ENCODE measurements at places on chromosomes 7 and 10. TPM values are rescaled to one million over a fixed set of nuclear protein-coding genes. Genes with fewer than 3 reads are reported as not detected.

- H3K27me3 ChIP-seq = no peaks in the 10 kb centered on the region
- DNase-seq = no peak
- H3K4me1 ChIP-seq = no peaks in the 10 kb centered on the region
- no peak overlapping the region for H3K4me3 ChIP-seq
- H3K27ac ChIP-seq = no peak overlapping the region
These were observed 25.7 kb downstream of the FAM13C start for GRCh38 chr10:59336632-59337031.

Gene FXYD4
- not detected for total RNA-seq

DNA sequence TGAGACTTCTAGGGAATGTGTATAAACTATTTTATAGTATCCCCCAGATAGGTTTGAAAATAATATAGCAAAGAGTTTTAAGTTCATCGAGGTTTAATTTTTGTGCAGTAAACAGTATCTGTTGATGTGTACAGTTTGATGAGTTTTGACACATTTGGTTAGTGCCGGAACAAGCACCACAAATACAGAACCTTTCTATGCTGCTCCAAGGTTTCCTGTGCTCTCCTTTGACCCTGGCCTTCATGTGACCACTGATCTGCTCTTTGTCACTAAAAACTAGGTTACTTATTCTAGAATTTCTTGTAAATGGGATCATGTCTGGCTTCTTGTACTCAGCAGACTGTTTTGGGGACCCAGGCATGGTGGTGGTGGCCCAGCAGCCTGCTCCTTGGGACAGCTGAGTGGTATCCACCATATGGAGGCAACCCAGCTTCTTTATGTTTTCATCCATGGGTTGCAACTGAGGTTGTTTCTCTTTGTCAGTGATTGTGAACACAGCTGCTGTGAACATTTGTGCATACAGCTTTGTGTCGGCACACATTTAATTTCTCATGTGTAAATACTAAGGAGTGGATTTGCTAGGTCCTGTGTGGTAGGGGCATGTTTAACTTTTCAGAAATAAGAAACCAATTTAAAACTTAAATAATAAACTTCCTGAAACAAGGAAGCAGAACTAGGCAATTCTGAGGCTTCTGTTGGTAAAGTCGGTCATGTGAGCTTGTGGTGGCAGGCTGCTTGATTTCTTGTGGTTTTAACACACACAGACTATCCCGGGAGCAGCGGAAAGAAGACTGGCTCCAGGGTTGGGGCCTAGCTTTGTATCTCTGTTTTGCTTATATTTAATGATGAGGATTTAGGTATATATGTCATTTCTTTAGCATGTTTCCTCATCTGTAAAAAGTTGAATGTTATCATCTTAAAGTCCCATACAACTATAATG lies 219.4 kb downstream of the ABCA13 start:
- H3K4me1 ChIP-seq = no peaks in the 10 kb centered on the region
- H3K27me3 ChIP-seq = peaks cover 3% of the 10 kb centered on the region
- no peak for DNase-seq
- no peak overlapping the region for H3K4me3 ChIP-seq
- no peak overlapping the region for H3K27ac ChIP-seq

DNA sequence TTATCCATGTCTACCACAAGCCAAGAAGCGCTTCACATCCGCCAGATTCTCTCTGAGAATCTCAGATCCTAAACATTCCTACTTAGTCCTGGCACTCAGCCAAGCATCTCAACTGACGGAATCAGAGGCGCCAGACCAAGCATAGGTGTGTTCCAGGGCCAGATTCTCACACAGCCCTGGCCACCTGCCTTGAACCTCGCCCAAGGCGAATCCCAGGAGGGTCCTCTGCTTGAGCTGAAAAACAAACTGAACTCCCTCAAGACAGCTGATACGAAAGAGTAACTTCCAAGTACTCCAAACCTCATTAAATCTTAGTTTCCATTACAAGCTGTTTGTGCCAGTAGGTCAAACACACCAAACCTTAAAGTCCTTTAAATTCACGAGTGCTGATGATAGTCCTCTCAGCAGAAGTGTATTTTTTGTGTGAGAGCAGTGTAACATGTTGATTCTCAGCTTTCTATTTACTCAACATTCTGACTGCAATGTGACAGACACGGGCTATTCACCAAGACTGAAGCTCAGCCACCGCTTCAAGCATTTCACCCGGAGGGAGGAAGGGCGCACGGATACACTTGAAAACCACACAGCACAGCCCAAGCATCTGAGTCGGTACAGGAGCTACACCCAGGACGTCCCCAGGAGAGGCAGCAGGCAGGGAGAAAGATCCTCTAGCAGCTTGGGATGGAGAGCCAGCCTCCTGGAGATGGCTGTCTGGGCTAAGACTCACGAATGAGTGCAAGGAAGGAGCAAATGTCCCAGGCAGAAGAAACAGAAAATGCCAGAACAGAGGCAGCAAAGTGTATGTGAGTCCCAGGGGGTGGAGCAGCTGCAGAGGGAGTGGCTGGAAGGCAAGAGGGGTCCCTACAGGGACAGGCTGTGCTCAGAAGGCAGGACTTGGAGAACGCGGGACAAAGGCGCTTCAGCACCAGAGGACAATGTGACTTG lies 6.0 kb downstream of the PARD3 start:
- H3K27ac ChIP-seq = no peak overlapping the region
- H3K4me1 ChIP-seq = peaks cover 3% of the 10 kb centered on the region
- peaks cover 49% of the 10 kb centered on the region for H3K27me3 ChIP-seq
- no peak overlapping the region for H3K4me3 ChIP-seq
- DNase-seq = no peak

Gene TRIM8
- total RNA-seq = 58.7 TPM

Gene ZNF511
- total RNA-seq = 50.7 TPM

DNA sequence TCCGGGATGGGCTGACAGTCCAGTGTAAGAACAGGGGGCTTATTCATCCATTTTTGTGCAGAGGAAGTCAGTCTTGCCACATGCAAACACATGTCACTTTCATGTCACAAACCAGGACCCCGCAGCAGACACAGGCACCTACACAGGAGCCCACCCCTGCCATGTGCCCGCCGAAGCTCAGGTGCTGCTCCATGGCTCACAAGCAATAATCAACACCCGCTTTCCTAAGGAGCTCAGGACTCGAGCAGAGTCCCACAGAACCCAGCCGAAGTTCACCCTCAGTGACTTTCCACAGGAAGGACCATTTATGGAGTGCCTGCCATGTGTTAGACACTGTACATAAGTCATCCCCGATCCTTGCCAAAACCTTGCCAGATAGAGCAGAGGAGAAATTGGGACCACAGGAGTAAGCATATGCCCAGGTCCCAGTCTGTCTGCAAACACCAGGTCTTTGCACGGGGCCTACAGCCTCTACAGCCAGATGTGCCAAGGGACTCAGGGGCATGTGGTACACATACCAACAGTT lies 99.4 kb downstream of the EBF3 start:
- no peak for DNase-seq
- no peaks in the 10 kb centered on the region for H3K36me3 ChIP-seq
- no peaks in the 10 kb centered on the region for H3K4me1 ChIP-seq
- H3K27me3 ChIP-seq = no peaks in the 10 kb centered on the region
- no peak overlapping the region for H3K4me3 ChIP-seq
- no peak overlapping the region for H3K27ac ChIP-seq

DNA sequence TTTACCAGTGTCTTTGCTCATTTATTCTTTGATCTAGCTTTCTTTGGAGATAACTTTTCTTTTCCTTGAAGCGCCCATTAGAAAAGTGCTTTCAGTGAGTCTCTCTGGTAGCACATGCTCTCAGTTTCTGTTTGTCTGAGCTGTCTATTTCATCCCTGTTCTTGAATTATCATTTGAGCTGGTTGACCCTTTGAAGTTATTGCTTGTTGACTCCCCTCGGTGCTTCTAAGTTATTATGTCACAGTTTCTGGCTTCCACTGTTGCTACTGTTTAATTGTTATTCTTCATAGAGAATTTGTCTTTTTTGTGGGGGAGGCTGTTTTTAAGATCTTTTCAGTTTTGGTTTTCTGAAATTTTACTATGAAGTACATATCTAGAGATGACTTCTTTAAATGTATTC lies 11.4 kb upstream of the PRF1 start:
- H3K4me1 ChIP-seq = peaks cover 72% of the 10 kb centered on the region
- no peak for DNase-seq
- no peak overlapping the region for H3K27ac ChIP-seq
- no peak overlapping the region for H3K4me3 ChIP-seq
- peaks cover 13% of the 10 kb centered on the region for H3K36me3 ChIP-seq
- no peaks in the 10 kb centered on the region for H3K27me3 ChIP-seq

- DNase-seq = no peak
- H3K4me1 ChIP-seq = no peaks in the 10 kb centered on the region
- H3K36me3 ChIP-seq = no peaks in the 10 kb centered on the region
- peaks cover 14% of the 10 kb centered on the region for H3K27me3 ChIP-seq
- H3K27ac ChIP-seq = no peak overlapping the region
These were observed 199.8 kb downstream of the JCAD start for GRCh38 chr10:29859521-29860130.

DNA sequence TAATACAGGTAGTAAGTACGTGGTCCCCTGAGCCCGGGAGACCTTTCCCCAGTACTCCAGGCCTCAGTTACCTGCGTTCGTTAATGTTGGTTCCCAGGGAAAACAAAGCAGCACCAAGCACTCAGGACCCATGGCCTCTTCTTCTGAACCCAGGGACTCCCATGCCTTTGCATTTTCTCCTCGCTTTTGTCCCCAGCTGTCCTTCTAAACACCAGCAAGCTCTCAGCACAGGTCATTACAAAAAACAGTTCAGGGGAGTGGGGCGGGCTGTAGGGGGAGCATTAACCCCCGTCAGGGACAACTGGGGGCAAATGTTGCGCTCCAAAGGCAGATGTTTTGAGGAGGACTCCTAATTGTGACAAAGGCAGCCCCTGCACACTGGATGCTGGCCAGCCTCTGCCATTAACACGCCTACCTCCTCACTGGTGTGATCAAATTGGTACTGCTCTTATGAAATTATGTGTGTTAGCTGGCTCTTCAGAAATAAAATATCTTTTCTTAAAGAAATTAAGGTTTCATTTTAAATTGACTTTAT lies 80.5 kb upstream of the LRGUK start:
- no peaks in the 10 kb centered on the region for H3K27me3 ChIP-seq
- no peaks in the 10 kb centered on the region for H3K36me3 ChIP-seq
- no peak overlapping the region for H3K27ac ChIP-seq
- no peak overlapping the region for H3K4me3 ChIP-seq

DNA sequence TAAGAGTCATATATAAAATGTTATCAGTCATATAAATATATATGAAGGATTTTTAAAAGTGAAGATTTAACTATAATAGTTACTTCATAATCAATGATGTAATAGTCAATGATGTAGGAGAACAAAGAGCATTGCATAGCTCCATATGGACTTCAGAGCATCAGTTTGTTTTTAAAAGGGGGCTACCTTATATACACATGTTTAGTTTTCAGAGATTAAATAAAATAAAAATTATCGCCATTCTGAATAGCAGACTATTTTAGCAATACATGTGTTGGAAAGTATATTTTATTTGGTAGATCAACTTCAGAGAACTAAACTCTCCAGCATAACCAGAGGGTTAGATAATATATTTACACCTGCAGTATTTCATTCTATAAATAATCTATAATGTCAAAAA lies 29.1 kb upstream of the EPC1 start:
- no peaks in the 10 kb centered on the region for H3K27me3 ChIP-seq
- peaks cover 29% of the 10 kb centered on the region for H3K4me1 ChIP-seq
- DNase-seq = no peak
- H3K4me3 ChIP-seq = no peak overlapping the region
- H3K36me3 ChIP-seq = peaks cover 15% of the 10 kb centered on the region

GRCh38 chr10:26491276-26491675 lies 53.1 kb downstream of the APBB1IP start:
- no peaks in the 10 kb centered on the region for H3K27me3 ChIP-seq
- DNase-seq = no peak
- no peak overlapping the region for H3K27ac ChIP-seq
- no peak overlapping the region for H3K4me3 ChIP-seq
- peaks cover 39% of the 10 kb centered on the region for H3K36me3 ChIP-seq

GRCh38 chr10:11949152-11949551 lies 93.5 kb downstream of the UPF2 start:
- peak overlapping the region; percentile 8 for H3K27ac ChIP-seq
- peaks cover 37% of the 10 kb centered on the region for H3K36me3 ChIP-seq
- no peak for DNase-seq
- H3K4me1 ChIP-seq = peaks cover 12% of the 10 kb centered on the region
- no peak overlapping the region for H3K4me3 ChIP-seq

DNA sequence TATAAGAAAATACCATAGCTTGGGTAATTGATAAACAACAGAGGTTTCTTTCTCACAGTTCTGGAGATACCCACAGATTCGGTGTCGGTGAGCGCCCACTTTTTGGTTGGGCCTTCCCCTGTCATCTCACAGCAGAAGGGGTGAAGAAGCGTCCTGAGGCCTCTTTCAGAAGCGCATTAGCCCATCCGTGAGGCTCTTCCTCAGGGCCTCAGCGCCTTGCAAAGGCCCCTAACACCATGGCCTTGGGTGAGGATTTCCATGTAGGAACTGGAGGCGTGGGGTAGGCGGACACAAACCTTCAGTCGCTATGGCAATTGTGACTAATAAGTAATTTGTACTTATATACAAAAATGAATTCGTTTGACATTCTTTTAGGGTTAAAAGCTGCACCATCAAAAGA lies 316.0 kb downstream of the PTPRN2 start:
- no peaks in the 10 kb centered on the region for H3K36me3 ChIP-seq
- H3K27me3 ChIP-seq = no peaks in the 10 kb centered on the region
- H3K27ac ChIP-seq = no peak overlapping the region

DNA sequence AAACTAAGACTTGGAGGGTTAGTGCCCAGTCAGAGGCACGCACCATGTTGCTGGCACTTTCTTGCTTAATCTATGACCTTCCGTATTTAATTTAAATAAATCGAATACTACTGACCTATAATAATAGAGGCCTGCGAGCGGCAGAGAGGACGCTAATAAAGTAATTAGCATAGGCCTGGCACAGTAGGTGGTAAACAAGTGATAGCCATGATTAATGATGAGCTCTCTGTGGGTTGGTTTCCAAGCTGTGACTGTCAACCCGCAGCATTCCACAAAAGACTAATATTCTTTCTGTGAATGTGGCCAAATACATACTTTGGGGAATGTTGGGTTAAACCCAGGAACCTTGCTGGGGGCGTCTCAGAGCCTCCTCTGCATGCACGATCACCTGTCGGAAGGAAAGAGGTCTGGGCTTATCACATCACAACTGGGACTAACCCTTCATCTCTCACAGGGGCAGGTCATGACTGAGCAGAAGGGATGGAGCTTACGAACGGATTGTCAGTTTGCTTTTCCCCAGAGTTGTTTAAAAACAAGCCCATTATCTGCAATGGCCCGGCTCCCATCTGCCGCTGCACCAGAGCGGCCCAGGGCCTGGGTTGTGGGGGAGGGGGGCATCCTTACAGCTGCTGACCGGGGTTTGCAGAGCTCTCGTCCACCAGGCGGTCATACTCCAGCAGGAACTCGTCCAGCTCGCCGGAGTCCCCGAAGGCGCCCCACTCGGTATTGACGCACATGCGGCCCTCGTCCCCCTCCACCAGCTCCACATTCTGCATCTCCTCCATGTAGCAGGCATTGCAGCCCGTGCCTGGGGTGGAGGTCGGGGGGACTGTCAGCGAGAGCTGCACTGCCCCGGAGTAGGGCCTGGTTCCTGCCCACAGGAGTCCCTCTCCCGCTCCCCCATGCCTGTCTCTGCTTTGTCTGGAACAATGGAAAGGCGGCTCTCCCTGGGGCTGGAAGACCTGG lies 6.2 kb upstream of the MYL7 start:
- no peaks in the 10 kb centered on the region for H3K36me3 ChIP-seq
- peaks cover 28% of the 10 kb centered on the region for H3K27me3 ChIP-seq
- no peak for DNase-seq

Gene SUV39H2
- 40.3 TPM for total RNA-seq
